ENCODE measurements at places on chromosomes 2 and 18. TPM values are rescaled to one million over a fixed set of nuclear protein-coding genes. Genes with fewer than 3 reads are reported as not detected.

LOXHD1 gene
- 0.11 TPM for total RNA-seq

GRCh38 chr18:9993521-9994025, 79.8 kb downstream of the VAPA start:
- H3K27ac ChIP-seq = no peak overlapping the region
- H3K36me3 ChIP-seq = no peaks in the 10 kb centered on the region
- H3K4me1 ChIP-seq = no peaks in the 10 kb centered on the region
- H3K4me3 ChIP-seq = no peak overlapping the region

- H3K36me3 ChIP-seq = no peaks in the 10 kb centered on the region
- DNase-seq = no peak
- H3K4me1 ChIP-seq = no peaks in the 10 kb centered on the region
Observed at GRCh38 chr18:64986906-64987495, 763.8 kb upstream of the CDH7 start.

- no peaks in the 10 kb centered on the region for H3K36me3 ChIP-seq
- H3K27ac ChIP-seq = no peak overlapping the region
- no peaks in the 10 kb centered on the region for H3K4me1 ChIP-seq
- no peaks in the 10 kb centered on the region for H3K27me3 ChIP-seq
Observed at GRCh38 chr2:156763174-156763573, 327.0 kb downstream of the GPD2 start.

DNA sequence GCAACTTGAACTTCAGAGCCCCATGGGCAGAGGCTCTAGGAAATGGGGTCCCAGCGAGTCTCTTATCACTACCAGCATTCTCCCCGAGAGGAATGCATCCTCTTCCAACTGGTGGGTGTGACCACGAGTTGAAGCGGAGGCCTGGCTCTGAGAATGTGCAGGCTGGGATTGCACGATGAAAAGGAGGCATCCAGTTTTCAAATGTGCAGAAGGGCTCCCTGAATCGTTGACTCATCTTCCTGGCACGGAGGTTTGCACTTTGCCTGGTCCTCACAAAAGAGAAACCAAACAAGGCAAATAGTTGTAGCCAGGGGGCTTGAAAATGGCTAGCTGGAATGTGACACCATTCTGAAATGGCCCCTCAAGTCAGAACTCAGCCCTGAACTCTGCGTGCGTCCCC, 216.7 kb downstream of the GLI2 start:
- no peaks in the 10 kb centered on the region for H3K27me3 ChIP-seq
- DNase-seq = no peak
- H3K27ac ChIP-seq = no peak overlapping the region
- no peak overlapping the region for H3K4me3 ChIP-seq
- no peaks in the 10 kb centered on the region for H3K4me1 ChIP-seq

DNA sequence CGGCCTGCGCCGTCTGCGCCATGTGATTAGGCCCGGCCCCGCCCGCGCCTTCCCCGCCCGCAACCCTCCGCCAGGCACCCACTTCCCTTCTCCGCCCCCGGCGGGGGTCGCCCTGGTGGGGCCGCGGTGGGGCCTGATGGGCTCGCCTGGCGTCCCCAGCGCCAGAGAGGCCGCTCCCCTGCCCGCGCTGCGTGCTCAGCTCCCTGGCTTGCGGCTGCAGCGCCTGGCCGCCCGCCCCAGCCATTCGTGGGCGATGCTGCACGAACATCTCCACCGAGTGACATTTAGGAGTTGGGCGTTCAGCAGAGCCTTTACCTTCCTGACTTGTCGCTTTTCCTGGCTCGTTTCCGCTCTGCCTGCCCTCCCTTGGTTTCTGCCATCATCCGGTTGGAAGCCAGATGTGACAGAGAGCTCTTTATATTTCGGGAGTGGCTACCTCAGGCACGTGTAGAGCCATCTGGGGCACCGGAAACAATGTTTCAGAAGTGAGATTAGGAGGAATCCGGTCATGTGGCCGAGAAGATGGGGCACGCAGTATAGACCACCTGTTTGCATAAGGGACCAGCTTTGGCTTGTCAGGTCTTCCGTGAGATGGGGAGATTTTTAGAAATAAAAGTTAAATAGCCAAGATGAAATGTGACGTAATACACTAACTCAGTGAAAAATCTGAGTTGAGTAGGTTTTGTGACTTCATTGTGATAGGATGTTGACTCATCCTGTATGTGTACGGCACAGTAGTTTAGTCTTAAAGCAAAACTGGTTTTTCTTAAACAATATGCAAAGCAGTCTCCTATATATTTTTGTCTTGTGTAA, 1.2 kb downstream of the GLS start:
- peak overlapping the region; percentile 94 for H3K4me3 ChIP-seq
- H3K4me1 ChIP-seq = peaks cover 32% of the 10 kb centered on the region
- H3K36me3 ChIP-seq = peaks cover 42% of the 10 kb centered on the region
- peak; percentile 90 for DNase-seq
- no peaks in the 10 kb centered on the region for H3K27me3 ChIP-seq

GRCh38 chr2:39697454-39697853, 31.7 kb downstream of the TMEM178A start:
- no peak overlapping the region for H3K4me3 ChIP-seq
- H3K36me3 ChIP-seq = no peaks in the 10 kb centered on the region

GRCh38 chr18:8705238-8705960, at the start of gene MTCL1:
TSS of gene MTCL1 (plus strand) at chr18:8705556. CDS start at chr18:8705661, 105 bp downstream.
- no peak within 1 kb of the TSS for H3K27ac ChIP-seq
- peak within 1 kb of the TSS; percentile 79 for H3K4me3 ChIP-seq
- H3K4me1 ChIP-seq = peaks cover 11% of the 10 kb centered on the region

CRYGC gene
- not detected for total RNA-seq

CYBRD1 gene
- 0.79 TPM for total RNA-seq

DNA sequence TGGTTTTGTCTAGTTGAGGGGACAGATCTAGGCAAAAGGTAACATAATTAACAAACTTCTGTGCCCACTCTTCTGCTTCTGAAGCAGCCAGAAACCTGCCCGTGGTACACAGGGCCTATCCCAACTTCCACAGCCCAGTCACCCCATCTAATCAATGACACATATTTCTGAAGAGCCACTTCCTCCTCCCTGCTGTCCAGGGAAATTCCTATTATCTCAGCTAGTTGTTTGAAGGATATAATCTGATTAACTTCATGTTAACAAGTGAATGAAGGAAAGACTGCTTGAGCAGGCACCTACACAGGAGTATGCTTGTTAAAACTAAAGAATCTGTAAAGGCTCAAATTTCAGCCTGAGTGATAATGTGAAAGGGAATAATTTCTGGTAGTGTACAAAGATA, 61.4 kb downstream of the CCDC148 start:
- peaks cover 7% of the 10 kb centered on the region for H3K4me1 ChIP-seq
- no peak for DNase-seq
- peaks cover 22% of the 10 kb centered on the region for H3K27me3 ChIP-seq
- H3K36me3 ChIP-seq = no peaks in the 10 kb centered on the region
- no peak overlapping the region for H3K27ac ChIP-seq

- no peaks in the 10 kb centered on the region for H3K27me3 ChIP-seq
- peak; percentile 35 for DNase-seq
- peaks cover 71% of the 10 kb centered on the region for H3K4me1 ChIP-seq
- H3K4me3 ChIP-seq = no peak overlapping the region
- peak overlapping the region; percentile 92 for H3K27ac ChIP-seq
Observed at GRCh38 chr2:197145471-197146056, 165.0 kb downstream of the ANKRD44 start.

DNA sequence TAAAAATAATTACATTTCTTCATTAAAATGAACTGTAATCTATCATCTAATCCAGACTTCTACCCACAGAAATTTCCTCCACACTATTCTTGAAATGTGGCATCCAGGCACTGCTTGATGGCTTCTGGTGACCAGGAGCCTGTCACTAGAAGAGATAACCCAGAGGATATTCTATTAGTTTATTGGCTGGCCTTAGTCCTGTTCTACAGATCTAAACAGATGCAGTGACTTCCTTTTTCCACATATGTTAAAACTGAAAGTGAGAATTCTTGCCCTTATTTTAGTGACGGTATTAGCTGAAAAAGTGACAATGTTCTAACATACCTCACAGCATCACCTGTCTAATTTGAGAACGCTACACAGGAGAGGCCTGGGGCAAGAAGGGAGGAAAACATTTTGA, 775.4 kb downstream of the TSN start:
- no peaks in the 10 kb centered on the region for H3K27me3 ChIP-seq
- no peak overlapping the region for H3K4me3 ChIP-seq
- no peak for DNase-seq
- H3K36me3 ChIP-seq = no peaks in the 10 kb centered on the region
- no peaks in the 10 kb centered on the region for H3K4me1 ChIP-seq
- H3K27ac ChIP-seq = no peak overlapping the region

DNA sequence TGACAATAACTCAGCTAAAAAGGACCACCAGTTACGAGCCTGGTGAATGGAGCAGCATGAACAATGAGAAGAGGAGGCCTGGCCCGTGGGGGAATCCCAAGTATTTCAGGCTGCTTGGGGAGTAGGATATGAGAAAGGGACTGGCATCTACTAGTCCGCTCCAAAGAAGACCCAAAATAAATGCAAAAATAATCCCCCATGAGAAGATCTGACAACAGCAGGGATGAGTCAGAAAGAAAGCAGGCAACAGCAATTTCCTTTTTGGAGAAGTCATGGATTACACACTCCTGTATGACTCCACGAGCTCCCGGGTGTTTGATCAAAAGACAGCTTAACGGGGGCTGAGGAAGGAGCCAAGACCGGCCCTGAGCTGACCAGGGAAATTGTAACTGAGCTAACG, 111.4 kb downstream of the SOX11 start:
- H3K36me3 ChIP-seq = no peaks in the 10 kb centered on the region
- no peaks in the 10 kb centered on the region for H3K4me1 ChIP-seq
- H3K4me3 ChIP-seq = no peak overlapping the region
- H3K27ac ChIP-seq = no peak overlapping the region

- H3K27me3 ChIP-seq = peaks cover 26% of the 10 kb centered on the region
- H3K4me3 ChIP-seq = no peak overlapping the region
- no peak for DNase-seq
- H3K36me3 ChIP-seq = no peaks in the 10 kb centered on the region
Observed at GRCh38 chr2:112835061-112835501, 1.5 kb downstream of the IL1B start.

DNA sequence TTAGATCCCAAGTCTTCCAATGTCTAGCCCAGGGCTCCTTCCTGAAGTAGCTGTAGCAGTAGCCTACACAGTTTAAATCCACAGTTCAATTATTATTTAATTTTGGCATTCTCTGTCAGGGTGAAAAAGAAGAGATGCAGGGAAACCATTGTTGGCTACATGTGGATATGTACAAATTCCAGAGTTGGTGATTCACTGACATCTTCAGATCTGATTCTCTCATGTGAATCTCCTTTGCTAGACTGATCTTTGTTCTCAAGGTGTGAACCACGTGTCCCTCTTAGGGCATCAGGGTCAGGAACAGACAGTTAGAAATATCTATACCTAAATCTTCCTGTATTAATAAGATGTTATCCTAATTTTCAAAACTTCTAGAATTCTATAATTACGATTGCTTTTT, 36.7 kb downstream of the ADCYAP1 start:
- DNase-seq = no peak
- no peak overlapping the region for H3K27ac ChIP-seq
- H3K4me1 ChIP-seq = no peaks in the 10 kb centered on the region
- no peaks in the 10 kb centered on the region for H3K36me3 ChIP-seq
- peaks cover 2% of the 10 kb centered on the region for H3K27me3 ChIP-seq

All from activated CD8-positive, alpha-beta T cell treated with anti-CD3 and anti-CD28 coated beads for 36 hours (primary cell).